ENCODE measurements at places on chromosomes 11 and 22.

GRCh38 chr22:31118046-31118820, 4.5 kb upstream of the INPP5J start:
- no peak for DNase-seq

DNA sequence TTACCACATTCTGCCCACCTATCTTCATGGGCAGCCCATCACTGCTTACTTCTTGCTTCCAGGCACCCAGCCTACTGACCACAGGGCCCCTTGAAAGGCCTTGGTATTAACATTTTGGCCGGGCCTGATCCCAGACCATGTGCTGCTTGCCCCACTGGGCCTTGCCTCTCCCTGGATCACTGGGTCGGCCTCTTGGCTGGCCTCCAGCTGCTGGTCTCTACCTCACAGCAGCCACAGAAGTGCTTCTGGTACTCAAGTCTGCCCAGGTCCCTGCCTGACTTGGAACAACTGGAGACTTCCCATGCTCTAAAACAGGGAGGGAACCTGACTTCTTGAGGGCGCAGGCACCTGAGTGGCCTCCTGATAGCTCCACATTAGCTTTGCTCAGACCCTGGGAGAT, 63.6 kb downstream of the THAP12 start:
- DNase-seq: no peak

DNA sequence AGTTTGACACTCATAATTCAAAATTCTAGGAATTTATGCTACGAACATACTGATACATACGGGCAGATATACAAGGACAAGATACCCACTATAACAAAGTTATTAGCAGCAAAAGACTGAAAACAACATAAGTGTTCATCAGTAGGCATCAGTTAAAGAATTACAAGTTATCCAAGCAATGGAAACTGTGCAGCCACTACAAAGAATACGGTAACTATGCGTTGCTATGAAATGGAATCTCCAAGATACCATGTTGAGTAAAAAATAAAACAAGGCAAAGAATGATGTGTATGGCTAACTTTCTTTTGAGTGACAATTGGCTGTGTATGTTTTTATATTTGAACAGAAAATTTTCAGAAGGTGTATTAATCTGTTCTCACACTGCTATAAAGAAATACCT, 151.7 kb downstream of the ADAMTS15 start:
- no peak for DNase-seq

DNA sequence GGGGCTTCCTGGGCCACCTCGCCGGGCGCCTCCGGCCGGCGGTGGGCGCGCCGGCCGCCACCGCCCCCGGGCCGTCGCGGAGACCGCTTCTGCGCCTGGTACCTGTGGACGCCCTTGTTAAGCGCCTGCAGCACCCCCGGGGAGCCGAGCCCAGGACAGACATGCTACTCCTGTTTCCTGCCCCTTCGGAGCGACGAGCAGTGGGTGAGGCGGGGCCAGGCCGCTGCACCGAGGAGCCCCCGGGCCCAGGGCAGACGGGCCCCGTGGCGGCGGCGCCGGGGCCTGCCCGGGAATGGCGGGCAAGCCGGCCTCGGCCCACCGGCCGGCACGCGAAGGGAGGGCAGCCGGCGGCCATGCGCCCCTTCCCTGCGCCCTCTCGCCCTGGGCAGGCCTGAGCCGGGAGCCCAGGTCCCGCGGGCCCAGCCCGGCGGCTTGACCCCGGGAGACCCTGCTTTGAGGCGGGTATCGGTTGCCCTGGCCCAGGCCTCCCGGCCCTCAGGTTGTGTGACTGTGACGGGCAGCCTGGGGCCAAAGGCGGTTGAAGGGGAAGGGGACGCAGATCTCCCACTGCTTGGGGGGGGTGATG, 789 bp upstream of the KDM2A start:
- DNase-seq: peak; percentile 30

GRCh38 chr22:27554106-27554811, 247.3 kb downstream of the MN1 start:
- peak; percentile 35 for DNase-seq

- no peak for DNase-seq
Observed at GRCh38 chr11:61533401-61533800, 24.9 kb downstream of the LRRC10B start.

GRCh38 chr11:12287374-12288211, 89.8 kb upstream of the PARVA start:
- no peak for DNase-seq

GRCh38 chr11:12092714-12093113, 17.7 kb upstream of the MICAL2 start:
- no peak for DNase-seq

GRCh38 chr11:122186439-122187080, 70.5 kb upstream of the BLID start:
- no peak for DNase-seq

DNA sequence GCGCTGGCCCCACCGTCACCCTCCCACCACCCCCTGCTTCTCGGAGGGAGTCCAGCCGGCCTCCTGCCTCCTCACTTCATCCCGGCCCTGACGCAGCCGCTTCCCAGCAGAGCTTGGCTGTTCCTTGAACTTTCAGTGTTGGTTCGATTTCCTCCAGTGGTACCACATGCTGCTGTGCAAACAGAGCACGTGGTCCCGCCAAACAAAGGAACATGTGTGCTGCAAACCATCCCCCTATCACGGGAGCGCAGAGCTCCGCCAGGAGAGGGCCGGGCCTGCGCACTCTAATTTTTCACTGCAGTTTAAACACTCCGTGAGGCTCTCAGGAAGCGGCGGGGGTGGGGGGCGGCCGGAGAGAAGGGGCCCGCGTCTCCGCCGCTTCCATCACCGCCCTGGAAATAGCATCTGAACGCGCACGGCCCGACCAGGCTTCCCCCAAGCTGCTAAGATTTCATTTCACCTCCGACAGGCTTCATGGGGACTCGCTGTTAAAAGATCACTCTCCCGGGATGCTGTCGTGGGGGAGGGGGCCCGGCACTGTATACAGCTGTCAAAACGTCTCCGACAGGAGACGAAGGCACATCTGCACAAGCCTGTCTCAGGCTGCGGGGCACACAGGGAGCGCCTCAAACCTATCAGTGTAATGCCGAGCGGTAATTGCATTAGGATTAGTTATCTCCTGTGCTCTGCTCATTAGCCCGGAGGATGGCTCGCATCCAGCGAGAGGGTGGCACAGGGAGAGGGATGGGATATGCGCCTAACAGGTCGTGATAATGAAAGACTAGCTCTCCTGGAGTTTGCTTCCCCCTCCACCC, 269.9 kb upstream of the SORL1-AS1 start:
- peak; percentile 95 for DNase-seq

GRCh38 chr11:117523680-117524079, 196.0 kb downstream of the CEP164 start:
- no peak for DNase-seq

- DNase-seq: no peak
Observed at GRCh38 chr22:28143241-28143865, 224.3 kb upstream of the PITPNB start.

DNA sequence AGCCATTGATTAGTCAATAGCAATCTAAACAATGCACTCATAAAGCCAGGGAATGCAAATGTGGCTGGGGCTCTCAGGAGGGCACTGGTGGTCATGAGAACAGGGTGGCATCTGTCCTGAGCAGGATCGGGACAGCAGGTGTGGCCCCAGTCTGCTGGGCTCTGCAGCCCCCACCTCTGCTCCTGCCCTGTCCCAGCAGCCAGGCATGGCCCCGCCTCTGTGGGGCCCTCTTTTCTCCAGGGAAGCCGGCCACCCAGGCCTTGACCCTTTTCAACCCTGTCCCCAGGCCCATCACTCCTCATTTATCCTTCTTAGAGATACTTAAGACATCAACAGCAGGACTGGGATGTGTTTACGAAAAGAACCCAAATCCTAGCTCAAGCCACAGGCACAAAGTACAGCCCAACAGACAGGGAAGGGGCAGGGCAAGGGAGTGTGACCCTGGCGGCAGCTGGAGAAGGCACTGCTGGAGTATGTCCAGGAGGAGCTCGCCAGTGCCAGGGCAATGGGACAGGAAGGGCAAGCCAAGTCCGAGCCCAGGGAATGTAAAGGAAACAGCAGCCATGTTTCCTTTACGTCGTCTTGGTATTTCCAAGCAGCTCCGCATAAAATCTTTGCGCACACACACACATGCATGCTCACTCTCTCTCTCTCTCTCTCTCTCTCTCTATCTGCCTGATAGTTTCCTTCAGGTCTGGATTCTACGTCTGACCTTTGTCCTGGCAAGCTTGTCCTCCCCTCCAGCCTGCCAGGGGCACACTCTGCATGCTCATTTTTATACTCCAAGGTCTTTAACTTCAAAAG, 59.9 kb downstream of the DGCR2 start:
- DNase-seq: no peak

- DNase-seq: no peak
Observed at GRCh38 chr11:34431979-34432378, 6.8 kb upstream of the CAT start.

DNA sequence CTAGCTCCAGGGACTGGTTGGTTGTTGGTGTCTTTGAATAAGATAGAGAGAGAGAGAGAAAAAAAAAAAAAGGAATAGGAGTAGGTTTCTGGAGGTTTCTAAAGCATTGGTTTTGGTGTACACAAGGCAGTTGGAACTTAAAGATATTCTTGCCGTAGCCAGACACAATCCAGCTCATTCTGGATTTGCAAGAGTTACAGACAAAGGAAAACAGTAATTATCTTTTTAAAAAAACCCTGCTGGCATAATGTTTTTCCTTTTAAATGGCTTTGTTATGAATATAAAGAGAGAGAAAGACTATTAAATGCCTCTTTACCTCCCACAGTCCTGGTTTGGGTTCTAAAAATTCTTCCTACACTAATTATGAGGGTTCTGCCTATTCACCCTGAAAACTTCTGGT, 120.4 kb upstream of the RAG2 start:
- DNase-seq: no peak

DNA sequence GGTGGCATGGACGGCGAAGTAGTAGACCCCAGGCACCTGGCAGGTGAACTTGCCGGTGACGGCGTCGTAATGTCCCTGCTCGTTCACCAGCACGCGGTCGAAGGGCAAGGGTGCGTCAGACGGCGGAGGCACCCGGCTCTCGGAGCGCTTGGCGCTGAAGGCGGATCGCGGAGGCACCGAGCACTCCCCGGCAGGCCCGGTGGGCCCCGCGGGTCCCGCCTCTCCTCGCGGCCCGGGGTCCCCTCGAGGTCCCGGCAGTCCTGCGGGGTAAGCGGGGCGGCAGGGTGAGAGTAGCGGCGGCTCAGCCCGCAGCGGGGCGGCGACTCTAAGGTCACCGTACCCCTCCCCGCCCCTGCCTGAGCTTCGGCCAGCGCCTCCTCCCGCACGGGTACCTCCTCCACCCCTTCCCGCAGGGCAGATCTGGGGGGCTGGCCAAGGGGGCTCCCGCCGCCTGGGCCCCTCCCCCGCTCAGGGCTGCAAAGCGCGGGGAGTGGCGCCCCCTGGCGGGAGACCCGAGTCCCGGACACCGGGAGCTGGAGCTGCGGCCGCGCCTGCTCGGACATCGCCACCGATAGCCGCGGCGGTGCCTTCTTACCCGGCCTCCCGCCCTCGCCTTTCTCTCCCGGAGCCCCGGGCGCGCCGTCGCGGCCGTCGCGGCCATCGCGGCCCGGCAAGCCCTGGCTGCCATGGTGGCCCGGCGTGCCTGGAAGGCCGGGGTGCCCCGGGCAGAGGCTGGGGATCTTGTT, 921 bp downstream of the C1QTNF5 start:
- DNase-seq: peak; percentile 85

GRCh38 chr22:41380993-41381328, 781 bp upstream of the TEF start:
- no peak for DNase-seq

DNA sequence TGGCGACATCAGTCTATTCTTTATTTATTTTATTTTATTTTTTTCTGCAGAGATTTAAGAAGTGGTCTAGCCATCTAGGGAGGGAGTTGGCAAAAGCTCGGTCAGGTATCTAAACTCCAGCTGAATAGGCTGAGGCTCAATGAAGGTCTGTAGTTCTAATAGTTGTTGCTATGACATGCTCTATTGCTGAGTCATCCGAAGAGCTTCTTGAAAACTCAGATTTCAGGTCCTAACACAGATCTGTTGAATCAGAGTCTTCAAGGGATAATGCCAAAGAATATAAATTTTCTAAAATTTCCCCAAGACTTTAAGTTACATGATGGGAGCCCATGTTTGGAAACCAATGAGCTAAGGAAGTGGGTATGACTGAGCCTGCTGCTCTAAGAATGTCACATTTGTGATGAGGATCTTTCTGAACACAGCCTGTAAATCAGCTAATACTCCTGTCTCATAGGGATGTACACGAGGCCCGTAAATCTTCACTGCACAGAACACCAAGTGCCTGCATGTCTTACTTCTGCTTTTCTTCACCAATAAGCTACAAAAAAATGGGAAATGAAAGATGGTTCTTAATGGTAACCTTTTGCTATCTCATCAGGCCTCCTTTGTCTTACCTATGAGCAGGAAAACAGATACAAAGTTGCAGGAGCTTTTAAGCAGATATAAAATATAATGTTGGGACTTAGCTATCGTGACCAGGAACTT, 901.4 kb upstream of the API5 start:
- DNase-seq: no peak

- DNase-seq: no peak
Observed at GRCh38 chr22:44482776-44483175, 15.3 kb downstream of the RTL6 start.

GRCh38 chr11:114102993-114103896, 43.7 kb downstream of the ZBTB16 start:
- no peak for DNase-seq

DNA sequence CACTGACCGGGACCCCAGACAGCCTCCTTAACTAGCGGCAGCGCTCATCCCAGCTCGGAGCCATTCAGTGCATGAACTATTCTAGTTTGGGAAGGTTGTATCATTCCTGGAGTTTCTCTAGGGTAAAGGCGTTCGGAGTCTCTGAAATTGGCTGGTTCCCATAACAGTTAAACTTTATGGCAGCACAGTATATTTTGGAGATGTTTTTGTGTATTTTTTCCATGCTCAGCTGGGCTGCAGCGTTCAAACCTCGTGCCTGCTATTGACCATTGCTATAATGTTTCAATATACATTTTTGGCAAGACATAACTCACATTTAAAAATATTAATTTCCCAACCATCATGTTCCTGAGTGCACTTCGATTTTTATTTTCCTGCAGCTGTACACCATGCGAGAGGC, 169.7 kb downstream of the ST3GAL4 start:
- DNase-seq: no peak

GRCh38 chr11:34632105-34632791, 11.4 kb downstream of the EHF start:
- DNase-seq: no peak

DNA sequence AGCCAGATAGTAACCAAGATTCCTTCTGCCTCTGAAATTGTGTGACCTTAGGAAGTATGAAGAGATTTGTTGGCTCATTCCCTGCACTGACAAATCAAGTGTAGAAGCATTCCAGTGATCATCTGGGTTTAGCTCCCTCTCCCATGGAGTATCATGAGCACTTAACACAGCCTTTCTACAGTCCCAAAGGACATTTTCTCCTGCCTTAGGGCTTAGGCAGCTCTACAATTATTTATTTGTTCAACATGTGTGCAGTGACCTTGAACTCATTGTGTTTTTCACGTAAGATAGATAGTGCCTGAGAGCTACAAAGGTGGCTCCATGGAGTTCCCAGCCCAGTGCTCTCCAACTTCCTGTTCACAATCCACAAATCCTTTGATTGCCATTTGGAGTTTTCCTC, 94.8 kb upstream of the FAT3 start:
- no peak for DNase-seq

- peak; percentile 90 for DNase-seq
Observed at GRCh38 chr11:117809236-117810055, 12.4 kb upstream of the DSCAML1 start.
